ENCODE measurements at places on chromosomes 1 and 21.

- DNase-seq: no peak
These were observed 12.1 kb upstream of the SLC45A3 start for GRCh38 chr1:205692423-205692822.

GRCh38 chr21:31688603-31689368 is 29.3 kb downstream of the SOD1 start:
- no peak for DNase-seq

DNA sequence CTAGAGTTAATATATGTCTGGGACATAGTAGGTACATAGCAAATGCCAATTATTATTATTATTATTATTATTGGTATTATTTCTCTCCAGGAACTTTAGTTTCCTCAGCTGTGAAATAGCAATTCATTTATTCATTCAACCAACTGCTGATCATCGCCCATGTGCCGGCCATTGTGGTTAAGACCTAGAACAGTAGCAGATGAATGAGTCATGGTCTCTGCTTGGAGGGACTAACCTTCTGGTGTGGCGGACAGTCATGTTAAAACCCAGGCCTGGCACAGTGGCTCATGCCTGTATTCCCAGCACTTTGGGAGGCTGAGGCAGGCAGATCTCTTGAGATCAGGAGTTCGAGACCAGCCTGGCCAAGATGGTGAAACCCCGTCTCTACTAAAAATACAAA is 23.8 kb upstream of the LDLRAP1 start:
- DNase-seq: no peak

GRCh38 chr1:153210206-153210605 is 7.0 kb downstream of the LELP1 start:
- no peak for DNase-seq

DNA sequence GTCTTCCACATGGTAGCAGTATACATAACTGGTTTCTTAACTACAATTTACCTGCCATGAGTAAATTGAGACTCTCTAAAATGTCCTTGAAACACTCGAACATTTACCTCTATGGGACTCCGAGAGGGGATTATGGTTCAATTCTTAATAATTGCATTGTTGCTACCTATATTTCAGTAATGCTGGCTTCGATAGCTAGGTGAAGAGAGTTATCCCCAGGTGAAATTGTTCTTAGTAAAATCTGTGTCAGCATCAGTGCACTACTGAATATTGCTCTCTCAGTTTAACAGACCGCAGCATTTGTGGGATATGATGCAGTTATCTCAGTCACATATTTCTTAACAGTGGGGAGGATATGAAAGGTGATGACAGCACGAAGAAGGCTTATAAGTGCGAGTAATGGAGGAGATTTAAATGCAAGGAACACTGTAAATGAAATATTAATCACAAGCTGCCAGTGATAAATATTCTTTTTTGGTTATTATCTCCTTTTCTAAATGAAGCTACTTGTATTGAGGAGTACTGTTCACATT is 801.9 kb downstream of the BRINP3 start:
- no peak for DNase-seq

- no peak for DNase-seq
These were observed 27.8 kb downstream of the SLC26A9 start for GRCh38 chr1:205915354-205915990.

DNA sequence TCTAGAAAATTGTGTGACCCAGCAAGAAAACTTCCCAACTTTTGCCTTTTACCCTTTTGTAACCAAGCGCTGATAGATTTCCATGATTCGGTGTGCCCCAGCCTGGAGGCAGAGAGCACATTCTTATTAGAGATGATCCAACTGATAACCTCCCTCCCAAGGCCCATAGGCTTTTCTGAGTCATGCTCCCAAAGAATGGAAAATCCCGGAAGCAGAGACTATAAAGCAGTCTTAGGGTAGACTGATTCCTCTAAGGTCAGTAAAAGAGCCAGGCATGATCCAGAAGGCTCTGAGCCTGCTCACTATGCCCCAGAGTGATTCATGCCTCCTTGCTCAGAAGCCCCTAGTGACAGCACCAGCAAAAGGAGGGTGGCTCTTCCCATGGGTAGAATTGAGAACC is 4.3 kb downstream of the CAMK1G start:
- DNase-seq: no peak

DNA sequence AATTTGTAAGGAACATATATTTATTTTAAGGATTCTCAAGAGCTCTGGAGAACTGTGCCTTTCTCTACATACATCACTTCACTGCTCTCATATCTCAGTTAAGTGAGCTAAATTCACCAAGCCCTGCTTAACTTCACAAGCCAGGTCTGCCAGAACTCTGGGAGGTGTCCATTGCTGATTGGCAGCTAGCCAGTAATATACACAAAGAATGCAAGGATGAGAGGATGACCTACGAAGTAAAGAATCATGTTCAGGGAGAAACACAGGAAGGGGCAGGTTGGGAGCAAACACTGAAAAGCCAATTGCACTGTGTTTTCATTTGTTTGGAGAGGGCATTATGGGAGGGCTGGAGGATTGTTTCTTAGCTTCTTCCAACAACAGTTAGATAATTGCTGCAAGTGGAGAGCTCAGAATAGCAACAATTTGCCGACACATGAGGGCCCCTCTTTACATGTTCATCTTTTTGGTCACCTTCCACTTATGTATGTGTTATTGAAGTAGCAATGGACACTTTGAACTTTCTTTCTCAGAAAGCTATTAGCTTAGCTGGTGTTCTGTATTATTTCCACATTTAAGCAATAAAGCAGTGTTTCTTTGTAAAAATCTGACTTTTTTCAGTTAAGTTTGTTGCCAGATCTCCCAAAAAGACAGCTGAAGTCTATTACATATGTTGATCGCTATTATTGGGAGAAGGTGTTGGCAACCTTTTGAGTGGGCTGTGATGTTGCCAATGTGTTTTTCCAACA is 254.8 kb downstream of the LTN1 start:
- no peak for DNase-seq

- no peak for DNase-seq
These were observed 154.9 kb downstream of the TGFBR3 start for GRCh38 chr1:91730801-91731732.

GRCh38 chr1:10522322-10522860 is 47.6 kb downstream of the PEX14 start:
- no peak for DNase-seq

DNA sequence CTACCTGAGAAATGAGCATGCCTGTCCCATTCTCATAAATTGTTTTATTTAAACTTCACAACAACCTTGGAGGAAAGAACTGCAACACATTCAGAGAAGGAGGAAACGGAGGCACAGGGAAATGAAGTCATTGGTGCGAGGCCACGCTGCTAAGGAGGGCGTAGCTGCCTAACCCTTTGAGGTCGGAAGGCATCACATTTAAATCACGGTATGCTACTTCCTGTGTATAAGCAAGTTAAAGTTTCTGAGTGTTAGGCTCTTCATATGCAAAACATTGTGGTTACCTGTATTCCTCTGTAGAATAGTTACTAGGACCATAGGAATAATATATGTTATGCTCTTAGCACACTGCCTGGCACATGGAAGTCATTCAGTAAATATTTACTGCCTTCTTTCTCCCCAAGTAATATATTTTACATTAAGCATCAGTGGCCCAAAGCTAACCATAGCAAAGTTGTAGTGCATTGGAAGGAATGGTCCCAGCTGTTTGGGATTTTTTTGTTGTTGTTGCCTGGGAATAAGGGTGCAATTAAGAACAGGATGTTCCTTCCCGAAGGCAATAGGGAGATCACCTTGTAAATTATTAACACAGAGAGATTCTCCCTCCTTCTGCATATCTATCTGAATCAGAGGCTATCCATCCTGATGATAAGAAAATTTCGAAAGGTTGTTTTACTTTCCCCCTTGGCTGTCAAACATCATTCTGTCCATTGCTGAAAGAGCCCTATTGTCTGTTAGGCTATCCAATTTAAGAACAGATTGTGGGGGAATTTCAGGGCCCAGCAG is 192.2 kb upstream of the C8B start:
- no peak for DNase-seq

GRCh38 chr1:29317916-29318530 is 81.7 kb downstream of the PTPRU start:
- DNase-seq: no peak

DNA sequence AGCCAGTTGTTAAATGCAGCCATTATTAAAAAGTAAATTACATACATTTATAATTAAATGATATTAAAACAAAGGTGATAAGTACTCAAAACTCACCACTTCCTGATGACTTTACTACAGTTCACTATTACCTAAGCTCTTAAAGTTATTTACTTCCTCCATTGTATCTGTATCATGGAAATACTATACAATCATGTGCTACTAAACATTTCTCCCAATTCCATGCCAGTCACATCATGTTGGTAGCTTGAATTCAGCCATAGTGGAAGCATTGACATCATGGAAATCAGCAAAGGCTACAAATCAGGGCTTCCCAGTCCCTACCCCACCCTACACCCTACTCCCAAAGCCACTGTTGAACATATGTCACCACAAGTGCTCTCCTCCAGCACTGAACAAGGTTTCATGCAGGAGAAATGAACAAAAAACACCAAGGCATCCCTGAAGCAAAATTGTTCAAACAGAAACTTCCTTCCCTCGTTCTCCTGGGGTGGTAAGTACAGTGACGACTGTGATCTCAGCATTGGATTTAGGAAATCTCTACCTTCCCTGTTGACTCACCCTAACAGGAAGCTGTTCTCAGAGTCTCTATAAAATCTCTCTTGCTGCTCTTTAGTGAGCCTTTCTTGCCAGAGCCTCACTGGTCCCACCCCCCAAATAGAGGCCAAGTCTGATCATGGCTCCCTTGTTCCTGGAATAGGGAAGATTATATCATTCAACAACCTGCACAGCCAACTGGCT is 12.7 kb downstream of the VSIG8 start:
- DNase-seq: no peak

DNA sequence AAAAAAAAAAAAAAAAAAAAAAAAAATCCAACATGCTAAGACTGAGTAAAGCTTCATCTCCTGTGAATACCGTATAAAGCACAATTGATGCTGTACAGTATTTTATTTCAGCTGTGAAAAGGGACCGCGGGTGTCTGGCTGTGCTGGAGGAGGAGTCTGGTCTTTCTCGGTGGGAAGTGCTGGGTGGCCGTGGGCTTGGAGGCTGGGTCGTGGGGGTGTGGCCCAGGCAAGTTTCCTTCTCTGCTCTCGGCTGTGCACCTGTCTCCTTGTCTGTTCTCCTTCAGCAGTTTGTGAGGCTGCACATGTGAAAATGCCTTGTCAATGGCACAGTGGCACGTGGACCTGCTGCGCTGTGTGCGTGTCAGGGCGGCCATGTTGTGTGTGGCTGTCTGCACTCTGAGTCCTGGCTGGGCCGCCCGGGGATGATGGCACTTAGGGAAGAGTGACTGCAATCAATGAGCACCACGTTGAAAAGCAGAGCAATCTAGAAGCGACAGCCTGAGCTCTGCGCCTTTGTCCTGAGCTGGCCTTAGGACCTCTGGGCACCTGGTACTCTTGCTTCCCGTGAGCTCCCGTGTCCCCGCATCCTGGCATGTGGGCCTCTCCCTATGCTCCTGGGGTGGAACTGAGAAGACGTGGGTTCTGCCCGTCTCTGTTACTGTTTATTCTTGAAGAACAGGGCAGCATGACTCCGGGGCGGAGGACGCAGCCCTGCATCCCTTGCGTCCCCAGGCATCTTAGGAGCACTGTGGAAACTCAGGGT is 14.5 kb downstream of the AGPAT3 start:
- DNase-seq: no peak

DNA sequence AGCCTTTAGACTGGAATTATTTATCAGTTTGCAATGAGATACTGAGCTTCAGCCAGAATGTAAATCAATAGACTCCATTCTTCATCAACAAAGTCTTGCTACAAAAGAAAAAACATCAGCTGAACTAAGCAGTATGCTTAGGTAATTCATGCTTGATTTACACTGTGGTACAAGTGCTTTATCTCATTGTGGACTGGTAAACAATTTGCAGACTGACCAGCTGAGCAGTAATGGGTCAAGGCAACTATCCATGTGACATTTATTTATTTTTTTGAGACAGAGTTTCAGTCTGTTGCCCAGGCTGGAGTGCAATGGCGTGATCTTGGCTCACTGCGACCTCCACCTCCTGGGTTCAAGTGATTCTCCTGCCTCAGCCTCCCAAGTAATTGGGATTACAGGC is 39.8 kb upstream of the SYT2 start:
- DNase-seq: no peak

- DNase-seq: no peak
These were observed 112.3 kb downstream of the AK5 start for GRCh38 chr1:77394166-77394565.

All from occipital lobe (tissue), 3 donors.